Central memory CD4-positive, alpha-beta T cell (primary cell): ENCODE measurements at places on chromosomes 5 and 9.

GRCh38 chr5:73352243-73352642, 96.3 kb downstream of the FOXD1 start:
- no peak for DNase-seq

GRCh38 chr5:168318240-168318639, 26.8 kb downstream of the WWC1 start:
- no peak for DNase-seq

DNA sequence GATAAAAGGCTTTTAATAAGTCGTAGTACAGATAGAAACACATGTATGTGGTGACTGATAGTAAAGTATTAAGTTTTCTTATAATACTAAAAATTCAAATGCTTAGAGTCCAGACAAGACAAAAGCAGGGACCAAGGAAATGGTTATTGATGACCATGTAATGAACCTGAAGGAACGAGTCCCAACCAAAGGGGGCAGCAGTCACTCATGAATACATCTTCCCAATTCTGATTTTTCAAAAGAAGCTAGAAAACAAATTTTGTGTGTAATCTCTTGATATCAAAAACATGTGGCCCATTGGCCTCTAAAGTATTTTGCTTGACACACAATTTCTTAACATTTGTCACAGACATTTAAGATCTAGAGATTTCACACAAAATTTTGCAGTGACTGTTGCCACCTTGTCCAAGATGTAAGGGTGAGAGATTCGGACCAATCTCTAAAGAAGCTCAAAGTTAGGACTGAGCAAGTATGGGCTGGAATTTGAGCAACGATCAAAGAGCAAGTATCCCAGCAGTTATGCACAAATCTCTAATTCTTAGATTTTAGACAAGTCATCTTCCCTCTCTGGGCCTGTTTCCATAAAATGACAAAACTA, 66.8 kb downstream of the ARL15 start:
- peak; percentile 14 for DNase-seq

DNA sequence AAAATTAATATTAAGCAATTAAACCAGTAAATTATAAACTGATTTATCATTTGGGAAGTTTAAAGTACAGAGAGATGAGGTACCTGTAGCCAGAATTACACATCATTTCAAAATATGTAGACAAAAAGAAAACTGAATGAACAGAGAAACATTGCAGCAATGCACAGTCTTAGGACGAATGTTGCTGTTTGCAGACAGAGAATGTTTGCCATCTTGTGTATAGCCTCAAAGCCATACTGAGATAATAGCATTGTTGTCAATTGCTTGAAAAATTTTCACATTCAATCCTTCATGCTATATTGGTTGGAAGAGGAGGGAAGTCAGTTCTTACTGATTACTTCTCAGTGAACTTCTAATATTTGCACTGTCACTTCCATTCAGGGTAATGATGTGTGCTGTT, 326.2 kb downstream of the PRR16 start:
- no peak for DNase-seq

GRCh38 chr9:22031655-22032411, 22.7 kb upstream of the CDKN2B start:
- DNase-seq, result no peak

DNA sequence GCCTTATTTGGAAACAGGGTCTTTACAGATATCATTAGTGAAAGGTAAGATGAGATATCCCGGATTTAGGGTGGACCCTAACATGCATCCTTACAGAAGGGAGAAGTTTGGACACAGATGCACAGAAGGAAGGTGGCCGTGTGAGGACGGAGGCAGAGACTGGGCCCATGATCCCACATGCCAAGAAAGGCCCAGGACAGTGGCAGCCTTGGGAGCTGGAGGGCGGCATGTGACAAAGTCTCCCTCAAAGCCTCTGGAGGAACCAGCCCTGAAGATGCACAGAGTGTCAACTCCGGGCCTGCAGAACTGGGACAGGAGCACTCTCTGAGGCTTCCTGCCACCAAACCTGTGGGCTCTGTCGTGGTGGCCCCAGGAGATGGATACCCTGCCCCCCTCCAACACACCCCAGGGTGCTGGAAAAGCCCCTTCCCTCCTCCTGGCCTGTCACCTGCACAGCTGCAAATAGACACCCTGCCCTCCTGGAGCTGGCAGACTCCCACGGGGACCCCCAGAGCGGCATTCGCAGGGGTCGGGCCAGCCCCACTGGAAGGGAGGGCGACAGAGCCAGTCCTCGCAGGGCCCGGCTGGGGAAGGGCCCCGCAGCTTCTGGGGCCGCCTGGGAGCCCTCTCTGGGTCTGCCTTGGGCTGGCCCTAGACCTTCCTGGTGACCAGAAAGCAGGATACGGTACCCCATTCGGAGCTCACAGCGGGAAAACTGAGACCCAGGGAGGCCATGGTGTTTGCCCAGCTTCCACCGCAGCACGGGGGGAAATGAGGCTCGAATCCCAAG, 7.9 kb downstream of the NACC2 start:
- no peak for DNase-seq

GRCh38 chr9:21557428-21557768, 75.3 kb upstream of the IFNE start:
- no peak for DNase-seq

- DNase-seq, result no peak
Measured at GRCh38 chr9:36937951-36938350, 96.1 kb downstream of the PAX5 start.

GRCh38 chr9:34318163-34318790, 10.8 kb downstream of the KIF24 start:
- no peak for DNase-seq

DNA sequence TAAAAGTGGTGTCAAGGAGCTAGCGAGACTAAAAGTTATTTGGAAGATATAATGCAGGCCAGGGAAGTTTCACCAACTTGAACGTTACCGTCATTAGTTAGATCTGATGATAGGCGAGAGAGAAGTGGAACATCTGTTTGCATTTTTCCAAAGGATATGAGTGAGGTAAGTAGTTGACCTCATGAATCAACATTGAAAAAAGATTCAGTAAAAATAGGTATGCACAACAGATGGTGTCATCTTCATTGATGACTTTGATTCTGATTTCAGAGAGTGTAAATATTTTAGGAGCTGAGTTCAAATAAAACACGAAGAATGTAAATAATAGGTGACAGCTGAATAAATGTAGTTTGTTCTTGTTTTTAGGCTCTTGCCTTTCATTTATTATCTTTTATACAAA, 998.9 kb upstream of the CDH6 start:
- no peak for DNase-seq

DNA sequence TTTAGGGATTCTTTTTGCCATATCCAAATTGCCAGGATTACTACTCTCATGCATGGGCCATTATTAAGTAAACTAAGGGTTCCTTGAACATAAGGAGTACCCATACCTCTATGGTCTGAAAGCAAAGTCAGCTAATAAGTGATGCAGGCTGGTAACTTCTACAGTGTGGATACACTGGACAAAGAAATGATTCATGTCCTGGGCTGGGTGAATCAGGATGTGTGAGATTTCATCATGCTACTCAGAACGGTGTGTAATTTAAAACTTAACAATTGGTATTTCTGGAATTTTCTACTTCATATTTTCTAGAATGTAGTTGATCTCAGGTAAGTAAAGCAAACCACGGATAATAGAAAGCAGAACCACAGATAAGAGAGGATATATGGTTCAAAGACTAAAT, 428.8 kb downstream of the CHSY3 start:
- DNase-seq, result no peak
